Endothelial cell of umbilical vein (primary cell): ENCODE measurements at places on chromosomes 5 and 9. TPM values are rescaled to one million over a fixed set of nuclear protein-coding genes. Genes with fewer than 3 reads are reported as not detected.

Gene TMEM252
- polyA plus RNA-seq = not detected in 2 replicates

DNA sequence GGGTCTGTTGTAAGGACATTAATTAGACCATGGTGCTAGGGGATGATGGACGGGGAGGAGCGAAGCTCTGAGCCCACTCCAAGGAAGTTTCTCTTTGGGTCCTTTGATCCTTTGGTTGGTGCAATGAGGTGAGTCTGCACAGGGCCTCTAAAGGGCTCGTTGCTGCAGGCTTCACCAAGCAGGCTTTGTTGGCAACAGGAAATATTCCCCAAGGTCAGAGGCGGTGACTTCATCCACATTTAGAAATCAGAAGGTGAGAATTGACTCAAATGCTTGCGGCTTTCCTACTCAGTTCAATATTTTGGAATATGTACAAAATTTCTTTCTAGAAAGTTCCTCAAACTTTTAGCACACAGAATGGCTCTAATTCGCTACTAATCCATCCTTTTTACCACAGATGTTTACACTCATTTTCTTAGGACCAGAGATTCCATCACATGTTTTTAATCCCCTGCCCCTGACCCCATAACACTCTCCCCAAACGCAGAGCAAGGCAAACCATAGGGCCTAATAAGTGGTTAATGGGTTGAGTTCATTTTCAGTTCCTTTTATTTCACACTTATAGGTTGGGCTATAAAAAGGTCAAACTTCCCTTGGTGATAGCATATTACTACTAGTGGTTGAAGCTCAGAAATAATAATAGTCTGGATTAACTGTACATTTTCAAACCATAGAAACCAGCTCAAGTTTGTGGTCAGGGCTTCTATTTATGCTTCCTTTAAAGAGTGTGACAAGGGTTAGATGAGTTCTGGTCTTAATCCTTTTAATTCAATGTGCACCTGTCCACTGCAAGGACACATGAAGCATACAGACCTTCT is 37.3 kb upstream of the TMEM252 start:
- no peak for DNase-seq

GRCh38 chr9:91790917-91791316 is 159.1 kb downstream of the ROR2 start:
- DNase-seq = no peak

DNA sequence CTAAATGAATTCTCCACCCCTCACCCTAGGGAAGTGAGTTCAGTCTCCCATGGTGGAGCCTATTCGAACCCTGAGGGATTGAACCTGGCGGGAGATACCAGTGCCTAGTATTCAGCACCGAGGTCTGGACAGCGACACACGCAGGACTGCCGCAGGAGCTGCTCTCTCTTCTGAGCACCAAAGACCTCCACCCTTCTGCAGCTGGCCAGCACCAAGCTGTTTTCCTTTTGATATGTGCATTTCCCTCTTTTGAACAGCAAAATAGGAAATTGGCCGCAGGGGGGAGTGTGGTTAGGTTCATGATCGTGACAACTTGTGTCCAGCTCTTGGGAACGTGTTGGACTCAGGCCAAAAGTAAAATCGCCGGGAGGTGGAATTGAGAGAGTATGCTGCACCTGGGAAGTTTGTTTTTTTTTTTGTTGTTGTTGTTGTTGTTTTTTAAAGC is 1.2 kb upstream of the PCSK1 start:
- DNase-seq = peak; percentile 75

DNA sequence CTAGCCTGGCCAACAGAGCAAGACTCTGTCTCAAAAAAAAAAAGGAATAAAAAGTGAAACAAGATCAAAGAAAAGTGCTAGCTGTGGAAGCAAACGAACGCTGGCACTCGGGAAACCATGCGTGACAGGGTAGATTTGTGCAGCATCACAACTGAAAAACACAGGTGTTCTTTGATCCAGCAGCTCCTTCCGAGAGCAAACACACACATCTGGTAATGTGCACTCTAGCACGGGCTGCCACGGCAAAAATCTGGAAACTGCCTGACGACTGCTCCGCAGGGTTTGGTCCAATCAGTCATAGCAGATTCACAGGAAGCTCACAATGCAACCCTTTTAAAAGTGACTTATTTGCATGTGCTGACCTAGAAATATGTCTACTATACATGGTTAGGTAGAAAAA is 80.0 kb downstream of the SYK start:
- no peak for DNase-seq

DNA sequence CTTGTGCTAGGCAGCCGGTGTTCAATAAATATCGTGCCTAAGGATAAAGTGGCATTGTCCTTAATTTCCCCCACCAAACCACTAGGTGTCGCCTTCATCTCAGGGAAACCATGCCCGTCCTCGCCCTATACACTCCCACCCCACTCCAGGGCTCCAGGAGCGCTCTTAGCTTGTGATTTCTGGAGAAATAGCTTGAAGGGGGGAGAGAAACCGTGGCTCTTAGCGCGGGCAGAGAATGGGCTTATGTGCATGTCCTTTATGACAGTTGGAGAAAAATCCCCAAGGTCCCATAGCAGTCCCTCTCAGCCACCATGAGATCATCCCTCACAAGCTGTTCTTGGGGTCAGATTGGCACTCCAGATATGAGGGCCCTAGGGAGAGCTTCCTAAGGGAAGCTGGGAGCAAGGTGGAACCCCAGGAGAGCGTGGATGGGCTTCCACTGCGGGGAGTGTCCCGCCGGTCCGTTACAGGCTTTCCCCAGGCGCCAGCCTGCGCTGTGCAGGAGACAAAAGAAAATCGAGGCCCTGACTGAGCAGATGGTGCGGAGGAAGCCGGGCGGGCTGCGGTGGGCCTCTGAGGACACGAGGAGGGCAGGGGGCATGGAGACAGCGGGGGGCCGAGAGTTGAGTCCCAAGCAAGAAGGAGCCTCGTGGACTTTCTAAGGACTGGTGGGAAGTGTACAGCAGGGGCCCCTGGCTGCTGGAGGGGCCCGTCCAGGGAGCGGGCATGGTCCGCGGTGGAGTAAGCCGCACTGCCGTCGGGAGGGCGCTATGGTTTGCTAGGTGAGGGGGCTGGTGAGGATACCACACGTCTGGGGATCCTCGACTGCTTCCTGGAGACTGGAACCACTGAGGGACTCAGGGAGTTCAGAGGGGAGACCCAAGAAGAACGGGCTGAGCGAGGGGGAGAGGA is 750 bp upstream of the NPR2 start:
- DNase-seq = peak; percentile 78
